ENCODE measurements at places on chromosomes 1 and 21. TPM values are rescaled to one million over a fixed set of nuclear protein-coding genes. Genes with fewer than 3 reads are reported as not detected.

GRCh38 chr1:70171512-70171911 lies 33.9 kb downstream of the LRRC40 start:
- DNase-seq: no peak

MEGF6 gene
- 14.9 TPM for total RNA-seq

- no peak for DNase-seq
Observed at GRCh38 chr1:205532026-205532898, 27.8 kb downstream of the CDK18 start.

DNA sequence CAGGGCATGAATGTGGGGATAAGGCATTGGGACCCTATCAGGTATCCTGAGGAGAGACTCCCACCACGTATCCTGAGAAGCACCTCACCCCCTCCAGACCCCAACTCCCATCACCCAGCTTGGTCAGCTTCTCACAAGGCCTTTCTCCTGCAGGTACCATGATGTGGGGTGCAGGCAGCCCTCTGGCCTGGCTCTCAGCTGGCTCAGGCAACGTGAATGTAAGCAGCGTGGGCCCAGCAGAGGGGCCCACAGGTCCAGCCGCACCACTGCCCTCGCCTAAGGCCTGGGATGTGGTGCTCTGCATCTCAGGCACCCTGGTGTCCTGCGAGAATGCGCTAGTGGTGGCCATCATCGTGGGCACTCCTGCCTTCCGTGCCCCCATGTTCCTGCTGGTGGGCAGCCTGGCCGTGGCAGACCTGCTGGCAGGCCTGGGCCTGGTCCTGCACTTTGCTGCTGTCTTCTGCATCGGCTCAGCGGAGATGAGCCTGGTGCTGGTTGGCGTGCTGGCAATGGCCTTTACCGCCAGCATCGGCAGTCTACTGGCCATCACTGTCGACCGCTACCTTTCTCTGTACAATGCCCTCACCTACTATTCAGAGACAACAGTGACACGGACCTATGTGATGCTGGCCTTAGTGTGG lies 1.3 kb downstream of the GPR3 start:
- no peak for DNase-seq

DNA sequence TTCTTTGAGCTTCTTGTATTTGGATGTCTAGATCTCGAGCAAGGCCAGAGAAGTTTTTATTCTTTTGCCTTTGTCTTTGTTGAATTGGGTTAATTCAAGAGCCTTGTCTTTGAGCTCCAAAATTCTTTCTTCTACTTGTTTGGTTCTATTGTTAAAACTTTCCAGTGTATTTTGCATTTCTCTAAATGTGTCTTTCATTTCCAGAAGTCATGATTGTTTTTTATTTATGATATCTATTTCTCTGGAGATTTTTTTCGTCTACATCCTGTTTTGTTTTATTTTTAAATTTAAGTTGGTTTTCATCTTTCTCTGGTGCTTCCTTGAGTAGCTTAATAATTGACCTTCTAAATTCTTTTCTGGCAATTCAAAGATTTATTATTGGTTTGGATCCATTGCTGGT lies 61.8 kb downstream of the DTL start:
- DNase-seq: no peak

TMEM82 gene
- total RNA-seq: not detected

- DNase-seq: no peak
Observed at GRCh38 chr1:151265446-151266236, 11.1 kb downstream of the PSMD4 start.

- DNase-seq: no peak
Observed at GRCh38 chr1:208248307-208248801, 4.2 kb upstream of the PLXNA2 start.

ELOA gene
- total RNA-seq: 18.5 TPM

DNA sequence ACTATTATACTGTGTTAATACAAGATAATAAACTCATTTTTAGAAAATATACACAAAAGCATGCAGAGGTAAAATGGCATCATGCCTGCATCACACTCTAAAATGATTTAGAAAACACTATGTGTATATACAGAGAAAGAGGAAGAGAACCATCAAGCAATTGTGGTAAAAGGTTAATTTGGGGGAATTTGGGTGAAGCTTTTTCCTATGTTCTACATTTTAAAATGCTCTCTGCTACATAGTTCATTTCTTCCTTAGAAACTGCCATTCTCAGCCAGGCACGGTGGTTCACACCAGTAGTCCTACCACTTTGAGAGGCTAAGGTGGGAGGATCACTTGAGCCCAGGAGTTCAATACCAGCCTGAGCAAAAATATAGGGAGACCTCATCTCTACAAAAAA lies 44.1 kb downstream of the GON4L start:
- DNase-seq: no peak
